Activated naive CD8-positive, alpha-beta T cell treated with anti-CD3 and anti-CD28 coated beads, Interleukin-2, amount 10 ng/mL, durations not matched to agents 7 days and 5 days (primary cell): ENCODE measurements at places on chromosomes 7 and 10. TPM values are rescaled to one million over a fixed set of nuclear protein-coding genes. Genes with fewer than 3 reads are reported as not detected.

Gene ATOH7
- total RNA-seq, result not detected

Gene SLC39A12
- total RNA-seq, result not detected

Gene EGR2
- 2.2 TPM for total RNA-seq

Gene CLDN4
- total RNA-seq, result 0.17 TPM

Gene PDZD7
- total RNA-seq, result 1.1 TPM

Gene NMT2
- 56.1 TPM for total RNA-seq

Gene AKR1C4
- not detected for total RNA-seq

Gene CHN2
- 6.5 TPM for total RNA-seq

Gene GDF2
- total RNA-seq, result not detected

Gene NOM1
- total RNA-seq, result 27.2 TPM

Gene CDC123
- total RNA-seq, result 56.7 TPM

Gene CBLL1
- total RNA-seq, result 57.0 TPM

Gene RADIL
- 0.17 TPM for total RNA-seq

Gene MOGAT3
- not detected for total RNA-seq

Gene TCERG1L
- 0.36 TPM for total RNA-seq

Gene PKD2L1
- not detected for total RNA-seq

Gene COX15
- total RNA-seq, result 46.0 TPM

Gene CPVL
- total RNA-seq, result 1.2 TPM

Gene PAOX
- total RNA-seq, result 7.2 TPM

Gene TSPAN12
- not detected for total RNA-seq

Gene TAC1
- not detected for total RNA-seq

Gene CDHR3
- 6.7 TPM for total RNA-seq

Gene EBF3
- total RNA-seq, result not detected

Gene XRCC2
- 9.6 TPM for total RNA-seq

Gene PDE1C
- not detected for total RNA-seq

Gene PNLIP
- not detected for total RNA-seq

Gene TAS2R3
- 2.9 TPM for total RNA-seq

Gene FFAR4
- not detected for total RNA-seq

Gene ETV1
- 0.45 TPM for total RNA-seq

Gene C10orf53
- total RNA-seq, result not detected

Gene CDK14
- 0.94 TPM for total RNA-seq

Gene ACSL5
- total RNA-seq, result 55.8 TPM

Gene RAB18
- total RNA-seq, result 69.6 TPM

Gene ZCCHC24
- total RNA-seq, result 2.4 TPM

Gene TUBAL3
- not detected for total RNA-seq

Gene UPK3B
- 2.7 TPM for total RNA-seq

Gene SLC29A4
- total RNA-seq, result 3.1 TPM

Gene EGFR
- total RNA-seq, result not detected

Gene POLR2J2
- 20.8 TPM for total RNA-seq

Gene BTBD16
- not detected for total RNA-seq

Gene PPP1R3A
- not detected for total RNA-seq

Gene PRPS1L1
- not detected for total RNA-seq

Gene CDH23
- total RNA-seq, result 3.7 TPM

Gene ADIRF
- not detected for total RNA-seq

Gene RBP3
- not detected for total RNA-seq

Gene ARL4A
- 11.7 TPM for total RNA-seq

Gene AKR1D1
- total RNA-seq, result not detected

Gene GNAT3
- total RNA-seq, result not detected

Gene ASB13
- total RNA-seq, result 10.8 TPM

Gene CYP3A4
- not detected for total RNA-seq

Gene SMKR1
- total RNA-seq, result 2.1 TPM
